ENCODE measurements at places on chromosomes 3 and 15.

GRCh38 chr3:73491287-73491662, 133.5 kb downstream of the PDZRN3 start:
- DNase-seq, result no peak

- no peak for DNase-seq
These were observed 6.7 kb downstream of the CCR5AS start for GRCh38 chr3:46400000-46400734.

- DNase-seq, result no peak
These were observed 30.4 kb upstream of the FBLN2 start for GRCh38 chr3:13518516-13518953.

- DNase-seq, result no peak
These were observed 309.8 kb downstream of the GBE1 start for GRCh38 chr3:81451611-81452010.

GRCh38 chr3:88180398-88180999, 30.7 kb downstream of the C3orf38 start:
- DNase-seq, result no peak

DNA sequence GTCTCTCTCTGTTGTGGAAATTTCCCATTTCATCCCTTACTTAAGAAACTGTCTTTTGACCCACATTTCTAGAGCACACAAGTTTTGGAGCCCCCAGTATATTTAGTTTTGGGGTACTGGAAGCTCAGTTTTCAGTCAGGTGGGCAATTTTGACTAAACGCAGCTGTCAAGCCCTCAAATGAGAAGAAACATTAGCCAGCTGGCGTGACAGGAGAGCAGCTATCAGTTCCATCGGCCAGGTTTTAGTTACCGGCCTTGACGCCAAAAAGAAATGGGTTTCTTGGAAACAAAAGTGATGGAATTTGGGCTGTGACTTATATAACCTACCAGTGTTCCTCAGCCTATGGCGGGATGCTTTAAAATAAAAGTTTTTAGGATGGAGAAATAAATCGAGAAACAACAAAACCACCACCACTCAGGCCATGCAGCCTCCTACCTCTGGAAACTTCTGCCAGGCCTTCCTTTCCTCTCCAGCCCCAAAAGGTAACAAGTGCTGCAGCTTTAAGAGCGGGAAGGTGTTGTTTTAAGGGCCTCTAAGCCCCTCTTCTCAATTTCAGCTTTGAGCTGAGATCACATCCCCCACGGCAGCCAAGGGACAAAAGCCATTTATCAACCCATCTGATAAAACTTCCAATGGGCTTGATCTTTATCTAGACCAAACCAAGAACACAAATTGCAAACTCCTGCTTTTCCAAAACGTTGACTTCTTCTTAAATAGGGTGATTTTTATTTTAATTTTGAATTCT, 18.3 kb downstream of the RGMA start:
- DNase-seq, result no peak

DNA sequence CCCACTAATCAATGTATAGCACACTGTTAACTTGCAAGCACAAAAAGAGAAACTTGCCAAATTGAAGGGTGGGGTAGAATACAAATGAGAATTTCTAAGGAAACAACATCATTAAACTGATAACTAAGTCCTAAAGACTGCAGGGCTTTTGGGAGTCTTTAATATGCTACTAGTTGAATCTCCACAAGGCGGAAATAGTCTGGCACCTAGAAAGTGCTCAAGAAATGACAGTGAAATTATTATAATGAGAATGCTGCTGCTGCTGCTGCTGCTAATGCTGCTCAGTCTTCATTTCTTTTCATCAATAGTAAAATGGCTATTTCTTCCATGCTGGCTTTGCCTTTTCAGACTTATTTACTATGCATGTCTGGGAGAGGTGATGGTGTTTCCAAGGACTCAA, 91.8 kb downstream of the BTD start:
- DNase-seq, result no peak

DNA sequence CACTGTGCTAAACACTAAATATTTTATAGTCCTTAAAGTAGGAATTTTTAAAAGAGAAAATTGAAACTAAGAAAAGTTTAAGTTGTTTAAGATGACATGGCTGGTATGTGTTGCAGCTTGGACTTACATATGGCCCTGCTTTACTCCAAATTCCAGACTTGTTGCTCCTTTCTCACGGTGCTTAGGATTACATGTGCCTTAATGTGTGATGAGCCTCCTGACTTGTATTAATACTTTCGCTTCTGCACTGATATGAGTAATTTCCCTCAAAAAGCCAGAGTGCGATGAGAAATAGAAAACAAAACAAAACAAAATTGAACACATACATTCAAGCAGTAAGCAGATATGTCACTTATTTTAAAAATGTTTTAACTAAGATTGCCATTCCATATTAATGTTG, 250.2 kb downstream of the VGLL3 start:
- no peak for DNase-seq

Measured in NCI-H1105 (cell line).